Left renal pelvis (tissue), 4 donors: ENCODE measurements at places on chromosomes 12 and 14.
A peak's percentile ranks its signal among the peaks of the same experiment; 100 is the strongest.

GRCh38 chr12:112252184-112252583, 126.8 kb downstream of the TRAFD1 start:
- no peak for DNase-seq

- DNase-seq, result no peak
These were observed 17.9 kb downstream of the WASHC3 start for GRCh38 chr12:102043928-102044327.

GRCh38 chr14:104091927-104092771, 6.6 kb downstream of the ASPG start:
- no peak for DNase-seq

- DNase-seq, result no peak
These were observed 156.0 kb downstream of the GXYLT1 start for GRCh38 chr12:41988715-41989114.

DNA sequence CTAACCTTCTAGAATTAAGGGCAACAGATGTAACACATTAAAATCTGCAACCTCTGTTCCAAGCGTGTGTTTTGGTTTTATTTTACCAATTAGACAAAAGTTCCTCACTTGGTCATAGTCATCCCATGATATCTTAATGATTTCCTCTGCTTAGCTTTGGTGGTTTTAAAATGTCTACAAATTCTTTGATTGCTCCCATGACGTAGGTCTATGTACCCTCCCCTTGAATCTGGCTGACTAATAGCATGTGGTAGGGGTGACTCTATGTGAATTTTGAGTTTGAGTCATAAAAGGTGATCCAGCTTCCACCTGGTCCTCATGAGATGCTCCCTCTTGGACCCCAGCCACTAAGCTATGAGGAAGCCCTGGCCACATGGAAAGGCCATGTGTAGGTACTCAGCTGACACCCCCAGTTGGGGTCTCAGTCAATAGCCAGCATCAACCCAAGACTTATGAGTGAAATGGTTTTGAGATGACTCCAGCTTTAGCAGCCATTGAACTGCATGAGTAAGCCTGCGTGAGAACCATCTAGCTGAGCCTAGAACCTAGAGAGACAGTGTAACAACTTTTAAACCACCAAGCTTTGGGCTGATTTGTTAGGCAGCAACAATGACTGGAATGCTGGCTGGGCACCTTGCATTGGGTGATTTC, 247.1 kb downstream of the MSRB3 start:
- no peak for DNase-seq

DNA sequence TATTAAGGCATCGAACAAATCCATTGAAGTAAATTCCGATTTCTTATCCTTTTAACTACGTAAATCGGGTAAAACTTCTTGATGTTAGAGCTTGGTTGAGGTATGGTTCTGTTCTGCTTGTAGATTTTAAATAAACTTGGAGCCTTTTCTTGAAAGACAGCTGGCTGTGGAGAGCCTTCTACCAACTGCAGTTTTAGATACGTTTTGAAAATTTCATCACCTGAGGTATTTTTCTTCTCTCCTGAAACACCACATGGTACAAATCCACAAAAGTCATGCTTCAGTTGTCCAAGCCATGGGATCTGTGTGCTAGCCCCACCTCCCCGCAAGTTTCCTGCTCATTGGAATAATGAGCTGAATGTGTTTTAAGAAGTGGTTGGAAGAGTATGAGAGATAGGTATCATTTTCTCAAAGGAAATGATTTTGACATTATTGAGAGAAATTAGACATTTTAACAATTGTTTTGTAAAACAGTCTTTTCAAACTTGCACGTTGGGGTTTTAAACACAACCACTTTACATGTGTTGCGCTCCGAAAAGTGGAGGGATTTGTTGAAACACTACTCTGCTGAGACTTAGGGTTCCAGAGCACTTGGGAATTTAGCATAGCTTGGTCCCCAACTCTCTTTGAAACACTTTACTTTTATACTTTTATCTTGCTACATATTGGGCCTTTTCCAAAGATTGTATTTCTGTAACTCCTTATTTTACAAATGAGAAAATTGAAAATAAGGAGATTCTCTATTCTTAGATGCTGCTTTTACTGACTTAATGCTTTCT, 1.4 kb downstream of the PPM1A start:
- peak; percentile 39 for DNase-seq

GRCh38 chr12:124916374-124917134, 2.1 kb upstream of the UBC start:
- DNase-seq, result no peak

DNA sequence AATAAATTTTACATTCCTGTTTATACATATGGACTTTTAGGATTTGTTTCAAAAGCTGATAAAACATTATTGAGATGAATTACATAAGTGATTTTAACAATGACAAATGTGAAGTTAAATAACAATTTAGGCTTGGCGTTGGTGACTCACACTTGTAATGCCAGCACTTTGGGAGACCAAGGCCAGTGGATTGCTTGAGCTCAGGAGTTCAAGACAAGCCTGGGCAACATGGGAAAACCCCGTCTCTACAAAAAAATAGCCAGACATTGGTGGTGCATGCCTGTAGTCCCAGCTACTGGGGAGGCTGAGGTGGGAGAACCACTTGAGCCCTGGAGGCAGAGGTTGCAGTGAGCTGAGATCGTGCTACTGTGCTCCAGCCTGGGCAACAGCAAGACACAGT, 7.4 kb downstream of the ACOT2 start:
- DNase-seq, result no peak

DNA sequence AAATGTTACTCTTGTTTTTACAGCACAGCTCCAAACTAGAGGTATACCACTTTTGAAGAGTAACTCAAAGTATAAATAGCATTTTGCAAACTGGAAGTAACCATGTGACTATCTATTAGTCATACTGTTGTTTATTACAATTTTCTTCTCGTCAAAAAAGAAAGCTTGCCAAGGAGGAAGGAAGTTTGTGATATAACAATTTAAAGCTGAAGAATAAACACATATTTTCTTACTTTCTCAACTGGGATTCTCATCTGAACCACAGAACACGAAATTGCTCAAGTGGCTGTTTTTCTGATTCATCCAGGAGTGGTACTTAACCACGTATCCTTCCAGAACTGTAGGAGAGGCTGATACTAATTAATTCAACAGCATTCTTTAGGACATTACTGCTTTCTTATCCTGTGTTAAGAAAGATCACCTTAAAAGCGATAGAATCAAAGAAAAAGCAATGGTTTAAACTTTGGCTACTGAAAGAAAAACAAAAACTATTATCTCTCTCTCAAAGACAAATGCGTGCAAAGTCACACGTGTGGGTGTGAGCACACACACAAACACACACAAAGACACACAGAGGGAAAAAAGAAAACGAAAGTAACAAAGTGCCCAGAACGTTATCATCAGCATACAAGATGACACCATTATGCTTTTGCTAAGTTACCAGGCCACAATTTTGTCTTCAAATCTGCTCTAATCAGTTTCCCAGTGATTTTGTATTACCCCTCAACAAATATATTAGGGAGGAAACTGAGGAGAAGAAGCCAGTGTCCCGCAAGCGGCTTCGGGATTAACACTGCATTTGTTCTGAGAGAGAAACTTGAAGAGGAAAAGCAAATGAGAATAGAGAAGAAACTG, at the start of gene CLEC2B:
Gene CLEC2B, minus strand, starts transcription at position 48 of the 855 bp plus-strand sequence.
- DNase-seq, result no peak

- DNase-seq, result no peak
These were observed 105.7 kb downstream of the CRADD start for GRCh38 chr12:93782853-93783252.

DNA sequence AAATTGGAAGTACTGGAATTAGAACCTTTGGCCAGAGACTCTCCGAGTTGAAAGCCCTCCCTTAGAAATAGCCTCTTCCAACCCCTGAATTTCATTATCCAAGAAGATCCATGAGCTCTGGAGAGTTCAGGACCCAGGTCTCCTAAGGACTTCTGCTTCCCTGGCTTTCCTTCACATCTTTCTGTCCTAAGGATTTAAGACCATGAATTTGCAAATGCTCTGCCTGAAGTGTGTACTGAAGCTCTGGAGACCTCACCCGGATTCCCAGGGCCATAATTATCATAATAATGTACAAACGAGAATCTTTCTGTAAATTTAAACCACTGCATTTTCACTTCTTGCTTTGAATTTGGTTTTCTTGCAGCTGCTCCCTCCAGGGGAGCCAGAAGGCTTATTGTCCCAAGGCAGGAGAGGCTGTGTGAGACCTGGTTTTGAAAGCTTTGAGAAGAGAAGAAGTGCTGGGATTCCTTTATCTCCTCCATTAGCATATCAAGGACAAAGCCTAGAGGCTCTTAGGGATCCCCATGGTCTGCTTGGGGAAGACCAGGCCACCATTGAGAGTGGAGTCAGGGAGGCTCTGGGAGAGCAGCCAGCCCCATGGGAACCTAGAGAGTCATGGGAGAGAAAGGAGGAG, 41.1 kb downstream of the GLRX5 start:
- no peak for DNase-seq

GRCh38 chr14:24908592-24909236, 141.2 kb downstream of the STXBP6 start:
- no peak for DNase-seq
